Fibroblast of lung (primary cell): ENCODE measurements at places on chromosomes 6 and 20. TPM values are rescaled to one million over a fixed set of nuclear protein-coding genes. Genes with fewer than 3 reads are reported as not detected.

GRCh38 chr6:159718634-159719033 is 8.7 kb upstream of the WTAP start:
- no peak for DNase-seq

DNA sequence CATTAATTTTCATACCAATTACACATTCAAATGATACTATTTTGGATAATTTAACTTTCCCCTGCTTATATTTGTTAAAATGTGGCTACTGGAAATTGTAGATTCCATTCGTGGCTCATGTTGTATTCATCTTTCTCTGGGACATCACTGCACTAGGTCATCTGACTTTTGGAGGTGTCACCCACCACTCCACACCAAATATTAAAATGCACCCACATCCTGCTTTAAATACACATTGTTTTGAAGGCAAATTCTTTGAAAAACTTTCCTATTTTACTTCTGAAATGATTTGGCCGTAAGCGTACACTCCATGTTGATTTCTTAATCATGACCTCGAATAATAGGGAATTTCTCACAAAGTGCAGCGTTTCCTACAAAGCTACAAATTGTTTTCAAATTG is 8.7 kb upstream of the RBM38 start:
- DNase-seq: no peak

DNA sequence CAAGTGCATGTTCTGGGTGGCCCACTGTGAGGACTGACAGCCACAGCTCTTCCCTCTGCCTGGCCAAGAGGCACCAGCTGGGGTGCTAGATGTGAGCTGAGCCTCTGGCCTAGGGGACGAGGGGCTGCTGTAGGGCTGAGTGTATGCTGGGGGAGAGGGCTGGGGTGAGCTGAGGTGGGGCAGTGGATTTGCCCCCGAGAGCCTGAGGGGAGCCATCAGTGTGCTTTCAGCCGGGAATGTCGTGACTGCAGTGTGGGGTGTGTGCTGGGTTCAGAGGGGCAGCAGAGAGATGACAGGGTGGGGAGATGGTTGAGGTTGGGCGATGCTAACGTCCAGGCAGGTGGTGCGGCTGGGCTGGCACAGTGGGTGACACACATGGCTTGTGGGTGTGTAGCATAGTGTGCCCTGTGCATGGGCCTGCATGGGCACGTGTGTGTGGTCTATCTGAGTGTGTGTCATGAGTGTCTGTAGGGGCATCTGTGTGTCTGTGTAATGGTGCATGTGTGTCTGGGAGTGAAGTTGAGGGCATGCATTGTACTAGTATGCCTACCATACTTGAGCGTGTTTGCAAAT is 46.0 kb upstream of the BLCAP start:
- no peak for DNase-seq

DNA sequence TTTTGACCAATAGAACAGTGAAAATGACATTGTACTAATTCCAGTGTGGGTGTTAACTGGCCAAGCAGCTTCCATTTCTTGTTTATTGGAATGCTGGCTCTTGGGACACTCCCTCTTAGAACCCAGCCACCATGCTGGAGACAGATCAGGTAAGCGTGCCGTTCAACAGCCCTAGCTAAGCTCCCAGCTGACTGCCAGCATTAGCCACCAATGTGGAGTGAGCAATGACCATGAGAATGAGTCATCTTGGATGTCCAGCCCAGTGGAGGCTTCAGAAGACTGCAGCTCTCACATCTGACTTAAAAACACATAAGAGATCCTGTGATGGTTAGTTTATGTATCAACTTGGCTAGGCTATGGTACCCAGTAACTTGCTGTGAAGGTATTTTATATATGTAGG is 3.0 kb upstream of the LINC00237 start:
- no peak for DNase-seq

DNA sequence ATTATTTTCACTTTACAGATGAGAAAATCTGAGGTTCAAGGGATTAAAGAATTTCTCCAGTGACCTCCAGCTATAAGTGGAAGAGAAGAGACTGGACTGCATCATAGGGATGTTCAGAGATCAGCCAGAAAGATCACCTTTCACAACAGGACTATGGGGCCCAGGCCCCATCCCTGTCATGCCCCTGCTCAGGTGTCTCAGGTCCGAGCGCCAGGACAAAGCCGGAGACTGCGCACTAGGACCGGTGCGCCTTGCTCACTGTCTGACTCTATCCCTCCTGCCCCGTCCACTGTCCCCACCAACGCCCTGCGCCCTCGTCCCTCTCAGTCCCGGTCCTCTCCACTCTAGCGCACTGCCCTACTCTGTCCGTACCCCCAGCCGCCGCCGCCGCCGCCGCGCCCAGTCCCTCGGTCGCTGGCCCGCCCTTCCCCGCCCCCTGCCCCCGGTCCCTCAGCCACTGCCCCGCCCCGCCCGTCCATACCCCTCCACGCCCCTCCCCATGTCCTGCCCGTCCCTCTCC is 521 bp upstream of the RAD21L1 start:
- no peak for DNase-seq

DNA sequence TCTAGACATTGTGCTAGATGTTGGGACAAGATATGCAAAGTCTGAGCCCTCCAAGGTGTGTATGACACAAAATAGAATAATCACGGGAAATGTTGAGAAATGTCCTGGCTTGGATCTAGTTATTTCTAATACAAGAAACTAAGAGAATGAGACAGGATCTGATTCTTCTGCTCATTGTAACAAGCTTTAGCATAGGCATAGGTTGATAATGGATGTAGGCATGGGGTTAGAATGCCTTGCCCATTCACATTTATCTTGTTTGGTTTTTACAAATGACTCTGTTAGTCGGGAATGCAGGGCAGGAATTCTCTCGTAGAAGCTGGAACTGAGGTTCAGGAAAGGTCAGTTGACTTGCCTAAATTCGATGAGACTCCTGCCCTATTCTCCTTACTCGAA is 1.5 kb upstream of the SLC26A8 start:
- DNase-seq: peak; percentile 22

DNA sequence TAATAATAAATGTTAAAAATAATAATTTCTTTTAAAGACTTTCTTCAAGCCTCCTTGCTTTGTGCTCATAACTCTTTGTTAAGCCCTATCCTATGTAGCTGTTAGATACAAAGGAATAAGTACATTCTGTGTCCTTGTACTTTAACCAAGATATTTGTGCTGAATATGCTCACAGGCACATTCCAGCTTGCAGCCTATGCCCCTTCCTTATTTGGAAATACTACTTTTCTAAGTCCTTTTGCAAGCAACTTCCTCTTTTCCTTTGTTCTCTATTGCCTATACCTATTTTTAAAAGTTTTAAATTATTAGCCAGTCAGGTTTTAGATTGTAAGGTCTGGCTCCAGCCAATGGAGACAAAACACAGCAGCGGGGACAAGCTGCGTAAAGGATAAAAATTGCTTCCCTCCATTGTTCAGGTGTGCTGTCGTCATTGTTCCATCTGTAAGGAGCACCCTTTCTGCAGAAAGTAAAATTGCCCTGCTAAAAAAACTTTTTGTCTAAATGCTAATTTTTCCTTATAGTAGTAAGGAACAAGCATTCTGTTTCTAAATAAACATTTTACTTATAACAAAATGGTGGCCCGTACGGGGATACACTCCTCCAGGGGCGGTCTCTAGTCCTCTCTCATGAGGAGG is 80.2 kb downstream of the SYTL3 start:
- DNase-seq: no peak

- no peak for DNase-seq
Observed at GRCh38 chr6:3801960-3802359, 47.2 kb upstream of the FAM50B start.

DNA sequence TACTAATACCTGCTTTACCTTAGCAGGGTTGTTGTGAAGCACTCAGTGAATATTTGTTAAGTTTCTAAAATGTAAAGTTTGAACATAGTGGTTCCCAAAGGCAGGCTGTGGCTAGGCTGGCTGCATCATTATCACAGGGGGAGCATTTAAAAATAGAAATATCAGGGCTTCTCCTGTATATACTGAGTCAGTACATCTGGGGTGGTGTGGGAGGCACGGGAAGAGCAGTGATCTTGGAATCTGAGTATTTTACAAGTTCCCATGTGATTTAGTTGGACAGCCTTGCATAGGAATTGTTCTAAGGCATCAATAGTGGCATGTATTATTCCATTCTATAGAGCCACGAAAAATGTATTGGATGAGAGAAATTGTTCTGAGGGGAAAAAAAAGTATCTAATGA is 8.0 kb downstream of the CDC5L start:
- no peak for DNase-seq

DNA sequence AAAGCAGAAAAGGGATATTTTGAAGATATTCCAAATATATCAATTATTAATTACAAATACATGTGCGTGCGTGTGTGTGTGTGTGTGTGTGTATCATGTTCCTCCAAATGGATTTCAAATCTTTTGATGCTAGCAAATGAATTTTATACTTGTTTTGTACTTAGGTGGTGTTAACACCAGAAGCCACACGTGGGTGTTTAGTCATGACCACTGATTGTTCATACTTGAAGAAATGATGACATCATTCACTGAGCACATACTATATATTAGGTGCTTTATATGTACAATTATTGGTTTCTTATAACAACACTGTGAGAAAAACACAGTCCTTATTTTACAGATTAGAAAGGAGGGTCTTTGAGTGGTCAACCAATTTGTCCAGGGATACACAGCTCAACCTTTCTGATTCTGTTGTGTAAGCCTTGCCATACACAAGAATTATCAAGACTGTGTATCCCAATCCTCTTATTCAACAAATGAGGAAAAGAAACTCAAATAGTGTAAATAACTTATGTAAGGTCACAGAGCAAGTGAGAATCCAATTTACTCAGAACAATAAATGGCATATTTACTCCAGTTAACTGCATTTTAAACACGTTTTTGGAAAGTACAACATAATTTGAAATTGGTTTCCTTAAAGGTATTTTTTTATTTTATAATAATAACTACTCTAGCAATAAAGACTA is 88.5 kb downstream of the BCAS1 start:
- DNase-seq: peak; percentile 32

Gene DHX16
- 22.5 and 33.2 TPM in 2 replicates for polyA plus RNA-seq

Gene SLC22A1
- polyA plus RNA-seq: 0.06 and 0.07 TPM in 2 replicates

Gene ARMC2
- 2.8 and 6.2 TPM in 2 replicates for polyA plus RNA-seq

Gene CFAP61
- polyA plus RNA-seq: 0.11 TPM in 1 of 2 replicates, not detected in the other
